ENCODE measurements at places on chromosomes 2 and 18.

DNA sequence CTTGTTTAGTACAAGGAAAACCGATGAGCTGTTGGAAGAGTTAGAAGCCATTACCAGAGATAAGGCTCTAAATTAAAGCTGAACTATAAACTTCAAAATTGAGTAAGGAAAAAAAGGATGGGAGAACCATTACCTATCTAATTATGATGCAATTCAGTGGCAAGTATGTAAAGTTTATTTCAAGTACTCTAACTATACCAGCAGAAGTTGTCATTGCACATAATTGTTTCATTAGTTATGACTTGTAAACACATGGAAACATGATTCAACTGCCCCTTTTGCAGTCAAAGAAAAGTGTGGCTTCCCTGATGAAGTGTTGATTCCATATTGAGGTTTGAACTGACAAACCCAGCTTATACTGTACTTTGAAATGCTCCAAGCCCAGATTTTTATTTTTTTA is 324.1 kb upstream of the KCNJ3 start:
- no peak for DNase-seq

DNA sequence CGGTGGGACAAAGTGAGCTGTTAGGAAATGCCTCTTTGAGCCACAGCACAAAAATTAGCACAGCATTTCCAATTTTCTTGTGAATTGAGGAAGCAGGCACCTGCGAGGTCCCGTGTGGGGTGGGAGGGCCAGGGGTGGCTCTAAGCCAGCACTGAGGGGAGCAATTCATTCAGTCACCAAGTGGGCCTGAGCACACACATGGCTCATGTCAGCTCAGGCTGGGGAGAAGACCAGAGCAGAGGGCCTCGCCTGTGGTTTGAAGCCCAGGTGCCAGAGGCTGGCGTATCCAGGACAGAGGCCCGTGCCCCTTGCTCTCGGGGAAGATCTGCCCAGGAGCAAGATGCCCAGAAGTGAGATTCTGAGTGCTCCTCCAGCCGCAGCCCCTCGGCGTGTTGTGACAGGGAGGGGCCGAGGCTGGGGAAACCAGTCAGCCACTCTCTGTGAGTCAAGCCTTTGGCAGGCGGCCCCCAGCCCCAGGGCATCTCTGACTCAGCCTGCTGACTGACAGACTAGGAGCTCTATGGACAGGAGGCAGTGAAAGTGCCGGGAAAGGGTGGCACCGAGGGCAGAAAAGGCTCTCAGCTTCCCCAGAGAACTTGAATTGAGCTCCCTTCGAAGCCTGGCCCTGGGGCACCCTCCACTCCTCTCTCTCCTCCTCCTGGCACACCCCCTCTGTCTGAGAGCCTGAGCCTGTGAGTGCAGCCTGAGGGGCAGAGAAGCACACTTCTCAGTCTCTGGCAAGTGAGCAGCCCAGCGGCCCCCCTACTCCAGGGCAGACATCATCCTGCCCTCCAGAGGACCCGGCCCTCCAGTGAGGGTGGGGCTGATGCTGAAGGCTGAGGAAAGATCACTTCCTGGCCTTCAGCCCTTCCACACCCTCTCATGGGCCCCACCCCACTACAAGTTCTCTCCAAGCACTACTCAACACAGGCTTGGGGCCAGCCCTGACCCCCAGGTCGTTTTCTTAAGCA is 32.3 kb downstream of the CYP26B1 start:
- DNase-seq = no peak

DNA sequence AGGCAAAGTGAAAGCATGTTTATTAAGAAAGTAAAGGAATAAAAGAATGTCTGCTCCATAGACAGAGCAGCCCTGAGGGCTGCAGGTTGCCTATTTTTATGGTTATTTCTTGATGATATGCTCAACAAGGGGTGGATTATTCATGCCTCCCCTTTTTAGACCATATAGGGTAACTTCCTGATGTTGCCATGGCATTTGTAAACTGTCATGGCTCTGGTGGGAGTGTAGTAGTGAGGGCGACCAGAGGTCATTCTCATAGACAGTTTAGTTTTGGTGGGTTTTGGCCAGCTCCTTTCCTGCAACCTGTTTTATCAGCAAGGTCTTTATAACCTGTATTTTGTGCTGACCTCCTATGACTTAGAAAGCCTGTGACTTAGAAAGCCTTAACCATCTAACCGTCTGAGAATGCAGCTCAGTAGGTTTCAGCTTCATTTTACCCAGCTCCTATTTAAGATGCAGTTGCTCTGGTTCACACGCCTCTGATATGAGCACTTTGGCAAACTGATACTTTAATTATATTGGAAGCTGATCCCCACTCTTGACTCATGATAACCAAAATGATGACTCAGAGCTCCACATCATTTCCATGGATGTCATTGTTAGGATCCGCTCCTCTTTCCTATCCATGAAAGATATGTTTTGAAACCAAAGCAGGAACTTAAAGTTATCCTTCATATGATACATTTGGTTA is 14.5 kb upstream of the ERMN start:
- no peak for DNase-seq

GRCh38 chr2:46277431-46278190 is 19.6 kb upstream of the EPAS1 start:
- no peak for DNase-seq
